ENCODE measurements at places on chromosomes 11 and 22.

DNA sequence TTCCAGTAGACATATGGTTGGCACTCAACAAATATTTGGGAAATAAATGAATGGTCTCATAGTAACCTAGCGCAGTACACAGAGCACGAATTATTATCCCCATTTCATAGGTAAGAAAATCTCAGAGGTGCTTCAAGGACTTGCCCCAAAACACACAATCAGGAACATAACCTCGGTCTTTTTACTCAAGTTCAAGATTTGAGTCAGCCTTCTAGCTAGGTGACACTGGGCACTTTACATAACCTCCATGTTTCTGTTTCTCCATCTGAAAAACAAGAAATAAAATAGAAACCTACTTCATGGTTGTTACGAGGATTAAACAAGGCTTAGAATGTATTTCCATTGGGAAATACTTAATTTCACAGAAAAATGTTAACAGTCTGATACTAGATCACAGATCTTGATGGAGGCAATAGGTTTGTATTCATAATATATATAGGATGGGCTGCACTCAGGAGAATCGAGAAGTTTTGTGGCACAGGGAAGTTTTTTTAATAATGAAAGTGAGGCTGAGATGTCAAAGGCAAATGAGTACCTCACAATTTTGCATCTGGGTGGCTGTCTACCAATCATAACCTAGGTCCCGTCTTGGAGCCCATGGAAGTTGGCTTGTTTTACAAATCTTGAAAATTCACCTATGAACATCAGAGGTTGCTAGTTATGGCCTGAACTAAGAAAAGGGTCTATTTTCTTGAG lies 147.4 kb upstream of the ZC3H12C start:
- no peak for DNase-seq

DNA sequence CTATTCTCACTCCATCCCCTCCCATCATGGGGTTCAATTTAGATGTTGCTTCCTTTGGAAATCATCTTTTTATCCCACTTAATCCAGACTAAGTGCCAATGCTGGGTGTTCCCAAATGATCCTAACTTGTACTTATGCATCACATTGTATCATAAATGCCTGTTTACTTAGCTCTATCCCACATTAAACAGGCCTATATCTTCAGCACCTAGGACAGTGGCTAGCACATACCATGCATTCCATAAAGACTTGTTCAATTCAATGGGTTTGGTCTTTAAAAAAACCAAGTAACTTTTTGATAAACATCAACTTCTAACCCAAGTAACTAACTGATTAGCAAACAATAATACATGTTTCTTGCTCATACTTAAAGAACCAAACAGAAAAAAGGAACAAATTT lies 40.6 kb downstream of the RSF1 start:
- no peak for DNase-seq

- no peak for DNase-seq
Measured at GRCh38 chr11:111189466-111189865, 56.1 kb upstream of the POU2AF2 start.

DNA sequence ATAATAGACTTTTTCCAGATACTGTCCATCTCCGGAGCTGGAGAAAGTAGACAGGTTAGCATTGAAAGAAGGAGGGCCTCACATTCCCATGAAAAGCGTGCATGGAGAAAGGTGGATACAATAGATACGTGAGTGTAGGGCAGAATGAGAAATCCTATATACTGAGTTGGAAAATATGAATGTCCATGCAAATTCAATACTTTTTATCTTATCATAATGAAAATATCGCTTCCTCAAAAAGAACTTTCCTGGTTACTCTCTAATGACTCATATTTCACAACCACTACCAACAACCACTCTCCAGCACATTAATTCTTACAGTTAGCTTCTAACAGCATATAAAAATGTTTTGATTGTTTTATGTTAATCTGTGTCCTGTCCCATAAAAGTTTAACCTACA lies 22.0 kb upstream of the MS4A6A start:
- no peak for DNase-seq

- DNase-seq, result peak; percentile 57
Measured at GRCh38 chr11:74255741-74256375, 55.6 kb downstream of the P4HA3 start.

GRCh38 chr11:111193924-111194490 lies 51.5 kb upstream of the POU2AF2 start:
- DNase-seq, result no peak

DNA sequence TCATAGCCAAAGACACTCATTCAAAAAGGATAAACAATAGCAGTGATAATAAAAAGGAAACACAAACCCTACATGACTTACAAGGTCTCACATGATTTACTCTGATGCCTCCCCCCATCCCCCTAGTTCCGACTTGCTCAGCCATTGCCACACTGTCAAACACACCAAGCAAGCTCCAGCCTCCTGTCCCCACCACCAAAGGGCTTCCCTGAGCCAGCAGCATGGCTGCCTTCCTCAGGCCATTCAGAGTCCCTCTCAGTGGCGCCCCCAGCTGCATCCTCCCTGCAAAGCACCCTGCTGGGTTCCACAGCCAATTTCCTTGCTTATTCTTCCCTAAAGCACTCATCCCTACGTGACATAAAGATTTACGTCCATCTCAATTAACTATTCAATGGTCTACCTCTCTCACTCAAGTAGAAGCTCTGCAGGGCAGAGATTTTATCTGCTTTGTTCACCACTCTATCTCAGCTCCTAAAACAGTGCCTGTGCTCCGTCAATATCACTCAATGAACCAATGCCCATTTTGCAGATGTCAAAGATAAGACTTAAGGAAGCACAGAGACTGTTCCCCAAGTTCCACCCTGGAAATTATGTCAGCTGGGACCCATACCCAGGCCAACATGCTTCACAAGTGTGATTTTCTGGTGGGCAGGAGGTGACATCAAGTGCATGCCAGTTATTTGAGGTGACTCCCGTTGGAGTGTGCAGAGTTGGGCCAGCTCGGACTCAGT lies 106.9 kb downstream of the SYN3 start:
- no peak for DNase-seq

- no peak for DNase-seq
Measured at GRCh38 chr22:31347251-31348008, 1.3 kb upstream of the PATZ1 start.

DNA sequence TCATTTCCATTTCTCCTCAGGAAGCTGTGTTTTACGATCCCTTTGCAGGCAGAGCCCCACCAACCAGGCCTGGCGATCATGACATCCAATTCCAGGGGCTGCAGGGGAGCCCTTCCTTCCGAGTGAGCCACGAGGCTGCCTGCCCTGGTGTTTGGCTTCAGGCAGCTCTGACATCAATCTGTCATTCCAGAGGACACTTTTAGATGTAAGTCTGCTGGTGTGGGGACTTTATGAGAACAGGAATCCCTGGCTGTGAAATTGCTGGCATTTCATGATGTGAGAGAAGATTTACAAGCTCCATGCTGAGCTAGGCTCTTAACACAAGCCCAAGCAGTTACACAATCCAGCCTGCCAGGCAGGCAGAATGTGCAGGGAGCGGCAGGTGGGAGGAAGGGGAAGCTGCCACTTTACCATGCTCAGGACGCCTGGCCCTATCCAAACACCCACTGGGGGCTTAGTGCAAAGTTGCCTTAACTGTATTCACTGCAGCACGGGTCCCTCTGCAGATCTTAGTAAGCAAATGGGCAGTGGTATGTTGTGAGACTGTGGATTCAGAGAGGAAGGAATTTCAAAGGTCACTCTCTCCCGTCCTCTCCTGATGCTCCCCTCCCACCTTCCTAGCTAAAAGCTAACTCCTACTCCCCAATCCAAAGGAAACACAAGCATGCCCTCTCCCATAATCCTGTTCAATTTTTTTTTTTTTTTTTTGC lies 43.4 kb upstream of the MICAL2 start:
- no peak for DNase-seq

- DNase-seq, result no peak
Measured at GRCh38 chr11:10304495-10305261, at the start of gene ADM. Gene ADM, plus strand, starts transcription at chr11:10305073. Its CDS starts 628 bp downstream, at chr11:10305701.

DNA sequence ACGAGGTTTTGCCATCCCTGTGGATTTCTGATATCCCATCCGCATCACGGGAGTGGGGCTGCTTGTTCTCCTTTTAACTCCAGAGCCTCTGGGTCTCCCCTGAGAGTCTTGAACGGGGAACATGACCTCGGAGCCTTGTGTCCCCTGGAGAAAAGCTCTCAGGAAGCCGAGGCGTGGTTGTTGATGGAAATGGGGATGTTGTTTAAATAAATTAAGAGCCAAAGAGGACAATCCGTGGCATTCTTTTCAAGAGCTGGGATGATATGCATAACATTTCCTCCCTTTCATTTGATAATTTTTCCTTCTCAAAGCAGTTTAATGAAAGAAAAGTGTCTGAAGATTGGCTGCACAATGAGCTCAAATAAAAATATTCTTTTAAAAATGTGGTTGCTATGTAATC lies 14.2 kb downstream of the TSPAN18 start:
- DNase-seq, result no peak

DNA sequence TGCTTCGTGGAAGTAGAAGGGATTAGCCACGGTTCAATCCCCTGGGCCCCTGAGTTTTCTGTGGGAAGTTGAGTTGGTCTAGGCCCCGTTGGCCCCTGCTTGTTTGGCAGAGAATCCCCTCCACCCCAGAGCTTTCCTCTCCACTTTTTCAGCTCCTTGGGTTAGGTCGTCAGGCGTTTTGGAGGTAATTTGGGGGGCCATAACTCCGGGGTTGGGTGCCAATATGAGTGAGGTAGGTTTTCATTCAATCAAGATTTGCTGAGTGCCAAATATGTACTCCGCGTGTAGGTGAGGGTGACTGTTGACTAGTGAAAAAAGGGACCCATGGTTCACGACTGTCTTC lies 590 bp downstream of the ATG13 start:
- no peak for DNase-seq

DNA sequence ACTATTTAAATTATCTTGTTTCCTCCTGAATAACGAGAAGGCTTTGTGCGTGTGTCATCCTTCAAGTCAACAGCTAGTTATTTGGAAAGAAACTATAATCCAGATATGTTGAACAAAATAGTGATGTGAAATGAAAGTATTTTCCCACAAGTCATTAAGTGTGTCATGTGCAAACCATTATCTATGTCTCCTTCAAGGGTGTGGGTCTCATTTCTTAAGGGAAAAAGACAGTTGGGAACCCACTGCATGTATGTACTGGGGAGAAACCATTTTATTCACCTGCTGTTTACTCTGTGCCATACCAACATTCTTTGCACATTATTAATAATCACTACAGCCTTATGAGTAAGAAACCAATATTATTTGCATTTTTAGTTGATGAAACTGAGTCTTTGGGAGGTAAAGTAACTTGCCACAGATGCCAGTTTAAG lies 145.3 kb upstream of the CTSC start:
- DNase-seq, result no peak

- DNase-seq, result no peak
Measured at GRCh38 chr11:13109616-13110015, 100.5 kb downstream of the RASSF10 start.

GRCh38 chr11:111944651-111945051 lies 7.5 kb downstream of the DIXDC1 start:
- no peak for DNase-seq

- no peak for DNase-seq
Measured at GRCh38 chr22:45603619-45604018, 68.0 kb upstream of the ATXN10 start.

DNA sequence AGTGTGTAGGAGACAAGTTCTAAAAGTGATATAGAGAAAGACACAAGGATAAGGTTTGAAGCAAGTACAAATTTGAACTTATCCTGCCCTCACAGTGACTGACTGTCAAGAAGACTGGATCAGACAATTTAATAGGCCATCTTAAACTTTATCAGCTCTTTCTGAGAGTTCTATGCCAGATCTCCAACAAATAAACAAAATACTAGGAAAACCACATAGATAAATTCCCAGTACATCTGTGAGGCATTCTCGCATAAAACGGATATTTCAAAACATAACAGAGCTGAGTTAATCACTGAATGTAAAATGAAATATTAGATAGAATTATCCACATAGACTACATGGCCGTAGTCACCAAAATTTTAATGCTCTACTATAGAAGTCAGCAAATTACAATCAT lies 120.9 kb upstream of the LUZP2 start:
- no peak for DNase-seq
